ENCODE measurements at places on chromosomes 11 and 22. TPM values are rescaled to one million over a fixed set of nuclear protein-coding genes. Genes with fewer than 3 reads are reported as not detected.

Gene BTBD18
- total RNA-seq = not detected

Gene CEP126
- total RNA-seq = 0.32 TPM

Gene SLC43A1
- total RNA-seq = 8.8 TPM

Gene OR51B2
- not detected for total RNA-seq

Gene NCAPH2
- 87.0 TPM for total RNA-seq

Gene P2RY6
- total RNA-seq = 0.08 TPM

Gene TMEM135
- 35.3 TPM for total RNA-seq

Gene ELMOD1
- total RNA-seq = 16.9 TPM

Gene OSM
- not detected for total RNA-seq

Gene OR51B4
- total RNA-seq = not detected

Gene PLAAT4
- total RNA-seq = 0.38 TPM

Gene PRR33
- 0.05 TPM for total RNA-seq

Gene C11orf42
- total RNA-seq = not detected

Gene OR52E8
- not detected for total RNA-seq

DNA sequence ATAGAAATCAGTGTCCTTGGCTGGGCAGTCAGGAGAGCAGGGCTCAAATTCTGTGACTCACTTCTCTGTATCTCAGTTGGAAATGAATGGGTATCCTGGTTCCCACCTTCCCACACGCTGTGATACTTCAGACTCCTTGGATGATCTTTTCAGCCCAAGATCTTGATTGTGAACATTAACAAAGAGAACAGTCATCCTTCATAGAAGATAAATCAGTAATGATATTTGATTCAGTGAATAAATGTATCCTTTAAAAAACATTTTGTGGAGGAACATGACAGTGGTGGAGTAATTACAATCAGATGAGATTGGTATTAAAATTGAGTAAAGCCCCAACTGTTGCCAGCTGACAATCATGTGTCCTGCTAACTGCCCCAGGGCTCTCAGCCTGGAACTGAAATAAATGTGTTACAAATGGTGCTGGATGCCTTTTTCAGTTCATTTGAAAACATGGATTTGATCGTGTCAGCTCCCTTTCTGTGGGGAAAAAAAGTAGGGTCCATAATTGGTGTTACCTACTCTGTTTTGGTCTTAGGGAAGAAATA lies 72.9 kb upstream of the OR5AN1 start:
- no peak for DNase-seq

DNA sequence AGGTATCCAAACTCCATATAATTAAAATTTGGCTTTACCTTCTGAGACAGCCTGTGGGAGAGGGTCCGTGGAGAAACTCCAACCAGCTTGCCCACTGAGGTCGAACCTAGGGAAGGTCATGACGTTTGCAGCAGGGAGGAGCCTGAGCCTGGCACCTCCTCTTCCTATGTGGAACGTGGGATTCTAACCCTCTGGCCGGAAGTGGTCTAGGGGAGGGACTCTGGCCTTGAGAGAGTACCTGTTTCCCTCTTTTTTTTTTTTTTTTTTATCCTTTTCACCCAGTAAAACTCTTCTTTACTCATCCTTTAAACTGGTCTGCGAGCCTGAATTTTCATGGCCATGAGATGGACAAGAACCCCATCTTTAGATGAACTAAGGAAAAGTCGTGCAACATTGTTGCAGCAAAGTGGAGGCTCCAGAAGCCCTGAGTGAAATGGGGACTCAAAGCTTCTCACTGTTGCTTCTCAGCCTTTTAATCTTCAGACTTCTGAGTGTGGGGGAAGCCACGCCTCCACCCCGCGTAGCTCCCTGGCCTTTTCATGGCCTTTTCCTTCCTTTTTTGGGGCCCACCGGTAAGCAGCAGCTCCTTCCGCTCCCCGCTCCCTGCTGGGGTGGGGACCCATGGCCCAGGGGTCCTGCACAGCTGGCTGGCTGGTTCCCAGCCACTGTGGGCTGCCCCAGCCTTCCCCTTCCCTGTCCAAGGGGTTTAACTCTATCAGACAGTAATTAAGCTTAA lies 1359.9 kb downstream of the LRRC4C start:
- DNase-seq = no peak

DNA sequence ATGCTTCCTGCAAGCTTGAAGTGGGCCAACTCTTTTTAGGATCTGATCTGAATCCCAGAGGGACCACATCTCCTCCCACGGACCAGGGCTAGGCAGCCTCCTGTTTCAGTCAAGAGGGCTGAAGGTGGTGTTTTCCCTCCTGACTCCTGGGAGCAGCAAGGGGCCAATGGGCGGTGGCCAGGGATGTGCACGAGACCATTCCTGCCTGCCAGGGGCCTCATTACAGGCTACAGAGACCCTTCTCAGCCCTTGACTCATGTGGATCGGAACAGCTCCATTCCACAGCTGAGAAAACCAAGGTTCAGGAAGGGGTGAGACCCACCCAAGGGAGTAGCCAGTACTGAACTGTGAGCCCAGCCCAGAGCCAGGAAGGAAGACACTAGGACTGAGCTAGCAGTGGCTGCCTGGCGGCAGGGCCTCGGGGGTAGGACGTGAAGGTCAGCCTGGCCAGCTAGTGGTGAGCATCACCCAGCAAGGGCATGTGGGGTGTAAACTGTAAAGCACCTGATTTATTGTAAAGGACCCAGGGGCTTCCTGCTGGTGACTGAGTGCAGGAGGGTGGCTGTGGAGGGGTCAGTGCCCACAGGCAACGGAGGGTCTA lies 3.4 kb upstream of the P2RY6 start:
- DNase-seq = no peak

- no peak for DNase-seq
These were observed 366.8 kb downstream of the SHANK2 start for GRCh38 chr11:70885281-70886231.

DNA sequence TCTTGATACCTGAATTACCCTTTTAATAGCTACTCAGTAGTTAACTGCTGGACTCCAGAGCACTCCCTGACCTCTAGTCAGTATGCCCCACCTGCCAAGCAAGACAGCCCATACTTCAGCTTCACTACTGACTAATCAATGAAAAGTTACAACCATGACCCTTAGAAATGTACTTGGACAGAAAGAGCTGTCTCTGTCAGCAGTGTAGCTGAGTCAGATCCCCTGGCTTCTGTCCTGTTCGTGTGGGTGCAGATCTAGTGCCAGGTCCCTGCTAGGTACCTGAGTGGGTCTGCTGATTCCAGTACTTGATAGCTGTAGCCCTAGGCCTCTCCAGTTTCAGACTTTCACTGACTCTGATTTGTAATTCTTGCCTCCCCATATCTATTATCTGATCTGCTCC lies 265.8 kb upstream of the POU2AF2 start:
- DNase-seq = no peak

DNA sequence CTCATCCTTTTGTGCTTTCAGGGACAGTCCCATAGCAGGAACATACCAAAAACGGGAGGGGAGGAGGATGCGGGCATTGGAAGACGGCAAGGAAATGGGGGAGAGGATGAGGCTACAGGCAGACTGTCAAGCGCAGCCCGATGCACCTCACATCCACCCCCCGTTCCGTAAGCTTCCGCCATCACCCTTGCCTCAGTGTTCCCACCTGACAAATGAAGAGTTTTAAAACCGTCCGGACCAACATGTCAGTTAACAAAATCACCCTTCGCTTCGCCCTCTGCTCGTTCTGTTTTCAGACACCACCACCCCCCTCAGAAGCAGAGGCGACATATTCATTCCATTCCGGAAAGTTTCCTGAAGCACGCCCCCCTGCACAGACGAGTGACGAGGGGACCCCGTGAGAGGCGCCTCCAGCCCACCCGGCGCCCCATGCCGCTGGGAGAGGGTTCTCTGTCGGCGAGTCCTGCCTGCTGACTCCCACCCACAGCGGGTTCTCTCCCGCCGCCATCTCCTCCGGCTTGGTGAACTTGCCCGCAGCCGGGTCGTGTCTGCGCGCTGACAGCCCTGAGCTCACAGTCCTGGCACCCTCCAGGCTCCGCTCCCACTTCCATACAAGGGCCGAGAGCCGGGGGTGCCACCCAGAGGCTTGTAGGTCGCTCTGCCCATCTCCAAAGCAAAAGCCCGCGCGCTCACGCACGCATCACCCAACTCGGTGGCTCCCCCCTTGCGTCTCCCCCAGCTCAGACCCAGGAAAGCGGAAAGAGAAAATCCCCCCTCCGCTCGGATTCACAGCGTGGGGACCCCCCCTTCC lies 1.5 kb downstream of the IGSF9B start:
- no peak for DNase-seq

- no peak for DNase-seq
These were observed 1033.9 kb downstream of the TBC1D22A start for GRCh38 chr22:47796128-47796908.

GRCh38 chr11:97430877-97431276 lies 1041.1 kb downstream of the JRKL start:
- DNase-seq = peak; percentile 10

DNA sequence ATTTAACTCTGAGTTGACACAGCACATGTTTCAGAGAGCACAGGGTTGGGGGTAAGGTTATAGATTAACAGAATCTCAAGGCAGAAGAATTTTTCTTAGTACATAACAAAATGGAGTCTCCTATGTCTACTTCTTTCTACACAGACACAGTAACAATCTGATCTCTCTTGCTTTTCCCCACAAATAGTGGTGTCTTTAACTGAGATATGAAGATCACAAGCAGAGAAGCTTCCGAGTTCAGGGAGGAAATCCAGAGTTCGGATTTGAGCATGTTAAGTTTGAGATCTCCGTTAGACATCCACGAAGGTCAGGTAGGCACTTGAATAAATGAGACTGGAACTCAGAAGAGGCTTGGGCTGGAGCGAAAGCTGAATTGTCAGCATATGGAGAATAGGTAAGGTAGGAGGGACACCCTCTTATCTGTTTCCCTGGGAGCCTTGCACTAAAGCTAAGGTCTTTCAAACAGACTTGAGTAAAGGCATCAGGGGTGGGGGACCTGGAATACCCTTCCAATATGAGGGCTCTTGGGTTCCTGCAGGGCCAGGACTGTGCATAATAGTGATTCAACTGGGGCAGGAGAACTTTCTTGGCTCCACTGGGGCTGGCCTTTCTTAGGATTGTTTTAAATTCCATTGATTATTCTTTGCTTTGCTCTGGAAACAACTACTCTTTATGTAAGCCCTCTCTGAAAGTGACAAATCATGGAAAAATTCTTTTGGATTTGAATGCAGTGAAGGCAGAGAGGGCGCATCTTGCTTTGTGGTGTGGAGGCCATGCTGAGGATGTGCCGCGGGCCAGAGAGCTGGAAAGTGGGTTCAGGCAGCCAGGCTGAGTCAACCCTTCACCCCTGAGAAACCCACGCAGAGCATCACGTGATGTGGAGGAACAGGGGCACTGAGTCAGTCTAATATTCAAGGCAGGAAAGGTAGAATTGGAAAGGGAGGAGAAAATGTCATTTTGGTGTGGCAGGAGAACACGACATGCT lies 62.7 kb upstream of the AMPD3 start:
- DNase-seq = no peak

- no peak for DNase-seq
These were observed 14.2 kb downstream of the TRMU start for GRCh38 chr22:46349681-46350080.

GRCh38 chr22:31278626-31279326 lies 13.5 kb downstream of the PIK3IP1 start:
- DNase-seq = no peak

- no peak for DNase-seq
These were observed 120.8 kb downstream of the KCNQ1 start for GRCh38 chr11:2565447-2566222.

- peak; percentile 69 for DNase-seq
These were observed 2.9 kb upstream of the ARFGAP2 start for GRCh38 chr11:47179655-47179991.

DNA sequence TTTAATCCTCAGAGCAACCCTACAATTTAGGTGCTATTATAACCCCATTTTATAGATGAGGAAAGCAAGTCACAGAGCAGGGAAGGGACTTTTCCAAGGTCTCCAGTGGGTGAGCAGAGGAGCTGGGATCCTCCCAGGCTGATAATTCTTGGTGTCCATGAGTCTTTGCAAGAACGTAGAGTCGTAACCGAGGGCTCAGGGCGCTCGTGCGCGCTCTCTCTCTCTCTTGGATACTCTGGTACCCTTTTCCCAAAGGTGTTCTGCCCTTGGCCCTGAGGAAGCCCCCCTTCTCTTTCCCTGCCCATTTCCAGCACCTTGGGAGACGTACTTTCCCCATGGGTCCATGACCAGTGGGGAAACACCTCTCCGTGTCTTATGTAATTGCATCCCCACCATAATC lies 5.2 kb upstream of the ZP1 start:
- no peak for DNase-seq

- no peak for DNase-seq
These were observed 9.4 kb downstream of the KLHL22 start for GRCh38 chr22:20486229-20486628.

GRCh38 chr11:7495882-7496551 lies 10.7 kb downstream of the OLFML1 start:
- DNase-seq = no peak

- peak; percentile 29 for DNase-seq
These were observed 77.5 kb upstream of the PHOX2A start for GRCh38 chr11:72321381-72321996.

- peak; percentile 72 for DNase-seq
These were observed 20.5 kb downstream of the EPS8L2 start for GRCh38 chr11:726278-727220.

GRCh38 chr11:23519194-23519593 lies 658.9 kb upstream of the CCDC179 start:
- DNase-seq = no peak

DNA sequence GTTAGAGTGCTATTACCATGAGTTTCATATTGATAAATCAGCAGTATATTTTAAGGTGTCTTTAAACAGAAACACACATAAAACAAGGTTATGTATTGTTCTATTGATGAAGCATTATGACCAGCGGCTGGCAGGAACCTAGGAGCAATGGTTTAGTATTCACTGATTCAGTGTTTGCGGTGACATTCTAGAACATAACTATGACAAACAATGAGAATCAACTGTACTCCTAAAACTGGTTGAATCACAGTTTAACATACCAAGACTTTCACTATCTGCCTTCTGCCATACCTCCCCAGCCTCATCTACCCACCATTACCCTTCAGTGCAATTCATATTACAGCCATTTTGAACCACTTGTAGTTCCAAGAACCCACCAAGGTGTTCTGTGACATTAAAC lies 8.8 kb downstream of the HOATZ start:
- no peak for DNase-seq

- DNase-seq = no peak
These were observed 4.8 kb downstream of the GRAP2 start for GRCh38 chr22:39905687-39906086.

DNA sequence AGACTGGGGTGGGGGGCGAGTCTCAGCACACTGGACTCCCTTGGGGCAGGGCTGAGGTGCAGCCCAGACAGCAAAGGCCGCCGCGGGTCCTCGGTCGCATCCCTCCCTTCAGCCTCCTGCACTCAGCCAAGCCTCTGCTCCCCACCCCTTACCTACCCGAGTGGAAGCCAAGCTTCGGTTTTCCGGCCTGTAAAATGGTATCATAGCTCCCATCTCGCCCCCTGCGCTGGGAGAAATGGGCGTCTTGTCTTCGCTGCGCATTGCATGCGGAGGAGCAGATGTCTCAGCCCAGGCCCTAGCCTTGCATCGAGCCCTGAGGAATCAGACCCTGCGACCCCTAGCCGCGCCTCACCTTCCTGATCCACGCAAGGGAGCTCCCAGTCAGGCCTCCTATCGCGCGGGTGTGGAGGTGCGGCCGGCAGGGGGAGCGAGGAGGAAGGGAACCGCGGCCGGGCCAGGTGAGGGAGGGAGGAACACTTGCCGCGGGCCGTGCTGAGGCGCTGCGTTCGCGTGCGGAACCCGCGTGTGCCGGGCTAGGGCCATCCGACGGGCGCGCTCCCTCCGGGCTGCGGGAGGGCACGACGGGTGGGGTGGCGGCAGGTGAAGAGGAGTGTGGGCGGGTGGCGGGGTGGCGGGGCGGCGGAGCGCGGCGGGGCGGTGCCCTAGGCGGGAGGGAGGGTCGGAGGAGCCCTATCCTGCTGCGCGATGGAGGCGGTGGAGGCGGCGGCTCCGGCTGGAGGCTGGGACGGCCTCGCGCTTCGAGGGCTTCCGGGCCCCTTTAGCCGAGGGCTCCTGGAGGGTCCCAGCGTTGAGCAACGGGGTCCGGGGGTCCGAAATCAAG lies 4.1 kb upstream of the TBX1 start:
- DNase-seq = no peak

All from SJCRH30 (cell line).